ENCODE measurements at places on chromosomes 4 and X. TPM values are rescaled to one million over a fixed set of nuclear protein-coding genes. Genes with fewer than 3 reads are reported as not detected.

DNA sequence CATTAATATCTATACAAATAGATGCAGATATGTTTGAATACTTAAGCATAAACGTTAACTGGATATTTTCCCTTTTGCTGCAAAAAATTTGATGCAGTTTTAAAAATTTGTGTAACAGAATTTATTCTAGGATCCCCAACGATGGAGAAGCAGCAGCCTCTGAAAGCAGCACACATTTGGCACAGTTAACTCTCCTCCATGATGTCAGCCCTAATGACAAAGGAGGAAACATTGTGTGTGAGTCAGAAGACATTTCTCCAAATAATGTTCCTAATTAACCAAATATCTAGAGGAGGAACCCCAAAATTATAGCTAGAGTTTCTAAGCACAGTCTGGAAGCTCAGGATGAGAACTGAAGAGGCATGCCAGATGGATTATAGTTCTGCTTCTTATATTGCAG lies 281.9 kb upstream of the MAD2L1 start:
- no peak overlapping the region for H3K27ac ChIP-seq
- H3K4me3 ChIP-seq = no peak overlapping the region

DNA sequence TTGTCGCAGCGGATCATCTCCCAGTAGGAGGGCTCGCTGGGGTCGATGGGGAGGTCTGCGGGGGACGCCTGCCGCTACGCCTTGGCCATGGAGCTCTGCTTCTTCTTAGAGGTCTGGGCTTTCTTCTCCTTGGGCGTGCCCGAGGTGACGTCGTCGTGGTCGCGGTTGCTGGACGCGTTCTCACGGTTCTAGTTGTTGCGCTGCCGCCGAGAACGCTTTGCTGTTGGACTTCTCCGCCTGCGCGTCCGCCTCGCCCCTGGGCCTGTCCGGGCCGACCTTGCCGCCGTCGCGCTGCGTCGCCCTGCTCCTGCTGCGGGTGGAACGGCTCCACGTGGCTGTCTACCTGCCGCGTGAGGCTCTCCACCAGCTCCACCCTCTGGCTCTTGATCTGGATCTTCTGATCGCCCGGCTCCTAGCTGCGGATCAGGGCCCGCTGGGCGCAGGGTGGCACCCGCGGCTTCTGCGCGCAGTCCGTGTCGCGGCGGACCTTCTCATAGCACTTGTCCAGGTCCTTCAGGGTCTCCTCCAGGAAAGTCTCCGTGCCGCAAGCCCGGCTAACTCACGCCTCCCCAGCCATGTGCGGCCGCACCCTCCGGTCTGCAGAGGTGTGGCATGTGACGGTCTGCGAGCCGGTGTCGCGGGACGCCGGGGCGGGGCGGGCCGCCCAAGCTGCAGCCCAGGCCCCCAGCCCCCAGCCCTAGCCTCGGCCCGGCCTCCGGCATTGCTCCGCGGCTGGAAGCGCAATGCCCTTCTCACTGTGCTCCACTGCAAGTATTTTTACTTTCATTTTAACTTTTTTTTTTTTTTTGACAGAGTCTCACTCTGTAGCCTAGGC lies 40.5 kb upstream of the OGT start:
- DNase-seq = peak; percentile 20
- peaks cover 5% of the 10 kb centered on the region for H3K4me1 ChIP-seq
- peak overlapping the region; percentile 64 for H3K4me3 ChIP-seq
- no peaks in the 10 kb centered on the region for H3K27me3 ChIP-seq
- no peaks in the 10 kb centered on the region for H3K36me3 ChIP-seq
- no peak overlapping the region for H3K27ac ChIP-seq

The TMEM35A gene
- not detected for total RNA-seq

The AWAT2 gene
- total RNA-seq = not detected

GRCh38 chrX:132648895-132649294 lies 160.1 kb upstream of the MBNL3 start:
- no peaks in the 10 kb centered on the region for H3K4me1 ChIP-seq
- no peak for DNase-seq
- H3K27ac ChIP-seq = no peak overlapping the region
- no peaks in the 10 kb centered on the region for H3K27me3 ChIP-seq
- no peaks in the 10 kb centered on the region for H3K36me3 ChIP-seq

The MAGEB1 gene
- not detected for total RNA-seq

The IL2RG gene
- total RNA-seq = 504 TPM

- H3K27ac ChIP-seq = no peak overlapping the region
- no peaks in the 10 kb centered on the region for H3K36me3 ChIP-seq
- no peaks in the 10 kb centered on the region for H3K27me3 ChIP-seq
These were observed 118.1 kb upstream of the PRR32 start for GRCh38 chrX:126701380-126701779.

The MID1IP1 gene
- total RNA-seq = 13.0 TPM

DNA sequence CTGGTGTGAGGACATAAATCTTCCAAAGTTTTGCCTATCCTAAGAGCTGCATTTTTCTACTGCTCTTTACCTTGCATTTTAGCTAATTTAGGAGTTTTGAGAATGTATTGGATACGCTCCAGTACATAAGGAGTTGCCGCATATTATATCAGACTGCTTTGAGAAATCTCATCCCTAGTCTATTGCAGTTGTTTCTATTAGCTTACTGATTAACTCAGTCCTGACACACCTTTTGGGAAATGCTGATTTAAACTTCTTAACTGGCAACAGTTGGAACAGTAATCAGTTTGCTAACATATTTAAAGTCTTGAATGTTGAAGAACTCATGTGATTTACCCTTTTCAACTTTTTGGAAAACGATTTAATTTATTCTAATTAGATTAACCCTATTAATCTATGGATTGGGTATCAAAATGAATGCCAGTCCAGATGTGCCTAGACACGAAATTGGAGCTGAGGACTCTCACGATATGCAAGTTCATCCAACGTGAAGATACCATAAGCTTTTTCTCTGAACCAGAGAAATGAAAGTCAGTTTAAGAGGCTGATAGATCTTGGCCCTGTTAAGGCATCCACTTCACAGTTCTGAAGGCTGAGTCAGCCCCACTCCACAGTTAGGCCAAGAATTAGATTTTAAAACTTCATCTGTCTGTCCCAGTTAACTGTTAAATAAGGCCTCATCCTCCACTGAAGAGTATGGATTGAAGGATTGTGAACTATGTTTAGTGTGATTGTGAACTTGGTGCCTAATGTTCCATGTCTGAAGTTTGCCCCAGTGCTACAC lies 90.0 kb downstream of the MAOA start:
- DNase-seq = no peak
- H3K27me3 ChIP-seq = no peaks in the 10 kb centered on the region
- H3K27ac ChIP-seq = no peak overlapping the region
- H3K4me3 ChIP-seq = no peak overlapping the region
- no peaks in the 10 kb centered on the region for H3K36me3 ChIP-seq

DNA sequence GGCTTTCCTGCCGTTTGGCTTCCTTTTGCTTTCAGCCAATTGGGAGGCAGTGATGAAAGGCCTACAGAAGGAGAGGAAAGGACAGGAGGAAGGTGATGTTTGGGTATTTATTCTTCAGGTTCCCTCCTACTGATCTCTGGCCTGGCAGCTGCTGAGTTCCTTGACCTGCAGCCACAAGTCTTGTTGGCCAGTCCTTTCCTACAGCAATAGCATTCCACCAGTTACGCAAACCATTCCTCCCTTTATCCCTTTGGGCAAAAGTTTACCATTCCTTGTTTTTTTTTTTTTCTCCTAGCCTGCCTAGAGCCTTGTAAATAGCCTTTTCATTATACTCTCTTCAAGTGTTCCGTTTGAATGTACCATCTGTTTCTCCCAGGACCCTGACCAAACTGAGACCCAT lies 198.1 kb upstream of the FTHL17 start:
- H3K4me1 ChIP-seq = no peaks in the 10 kb centered on the region
- H3K27me3 ChIP-seq = no peaks in the 10 kb centered on the region
- H3K27ac ChIP-seq = no peak overlapping the region

DNA sequence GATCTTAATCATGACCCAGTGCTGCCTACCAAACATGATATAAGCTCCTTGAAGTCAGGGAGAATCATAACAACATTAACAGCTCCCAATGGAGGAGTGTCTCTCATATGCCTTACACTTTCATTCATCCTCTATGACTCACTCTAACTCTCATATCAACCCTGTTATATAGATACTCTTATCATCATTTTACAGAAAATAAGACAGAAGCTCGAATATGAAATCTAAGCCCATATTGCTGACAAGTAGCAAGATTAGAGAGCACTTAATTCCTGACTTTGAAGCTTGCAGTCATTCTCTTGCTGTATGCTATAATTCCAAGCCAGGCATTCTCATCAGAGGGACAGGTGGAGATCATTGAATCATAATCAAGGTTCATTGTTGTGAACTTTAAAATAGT lies 476.7 kb upstream of the ATOH1 start:
- no peaks in the 10 kb centered on the region for H3K27me3 ChIP-seq
- H3K4me3 ChIP-seq = no peak overlapping the region
- no peak for DNase-seq
- no peaks in the 10 kb centered on the region for H3K36me3 ChIP-seq
- H3K4me1 ChIP-seq = no peaks in the 10 kb centered on the region

GRCh38 chr4:89800527-89801103 lies 36.3 kb downstream of the SNCA start:
- H3K4me3 ChIP-seq = no peak overlapping the region
- DNase-seq = no peak
- no peaks in the 10 kb centered on the region for H3K27me3 ChIP-seq
- H3K27ac ChIP-seq = no peak overlapping the region
- H3K4me1 ChIP-seq = no peaks in the 10 kb centered on the region
- H3K36me3 ChIP-seq = no peaks in the 10 kb centered on the region

The FGA gene
- total RNA-seq = not detected

GRCh38 chr4:55450566-55450965 lies 54.8 kb downstream of the TMEM165 start:
- H3K27me3 ChIP-seq = no peaks in the 10 kb centered on the region
- H3K36me3 ChIP-seq = peaks cover 31% of the 10 kb centered on the region
- peaks cover 11% of the 10 kb centered on the region for H3K4me1 ChIP-seq

GRCh38 chrX:45348296-45348695 lies 147.6 kb upstream of the DIPK2B start:
- no peak overlapping the region for H3K27ac ChIP-seq
- H3K27me3 ChIP-seq = no peaks in the 10 kb centered on the region
- H3K4me1 ChIP-seq = no peaks in the 10 kb centered on the region
- no peaks in the 10 kb centered on the region for H3K36me3 ChIP-seq
- no peak for DNase-seq
